GM13976 (cell line): ENCODE measurements at places on chromosomes 12 and 14.

- DNase-seq, result no peak
These were observed 20.5 kb downstream of the RAP1B start for GRCh38 chr12:68631227-68631626.

DNA sequence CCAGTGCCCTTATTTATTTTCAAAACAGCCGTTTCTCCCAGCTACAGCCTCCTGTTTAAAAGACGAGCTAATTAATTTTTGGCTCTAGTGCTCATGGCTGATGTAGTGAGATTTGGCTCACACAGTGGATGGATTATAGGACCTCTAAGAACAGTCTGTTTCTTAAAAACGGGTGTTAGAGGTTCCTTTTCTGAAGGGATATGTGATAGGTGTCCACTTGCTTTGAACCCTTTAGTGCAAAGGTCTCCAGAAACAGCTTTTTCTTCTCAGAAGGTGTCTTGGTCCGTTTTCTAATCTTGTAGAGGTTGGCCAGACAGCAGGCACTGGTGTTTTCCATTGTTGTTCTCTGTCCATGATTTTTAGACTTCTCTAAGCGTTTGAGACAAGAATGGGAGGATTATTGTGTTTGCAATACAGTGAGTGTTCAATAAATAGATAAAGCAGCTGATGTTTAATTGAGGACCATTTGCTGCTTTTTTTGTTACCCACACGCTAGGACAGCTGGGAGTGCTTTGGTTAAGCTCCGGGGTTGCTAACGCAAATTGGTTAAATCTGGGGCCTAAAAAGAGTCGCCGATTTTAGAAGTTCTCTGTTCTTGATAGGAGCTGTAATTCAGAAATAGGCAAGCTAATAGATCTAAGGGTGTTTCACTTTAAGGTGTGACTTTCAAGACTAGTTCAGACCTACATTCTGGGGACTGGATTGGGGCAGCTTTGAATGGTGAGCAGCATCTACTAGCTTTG, 1.0 kb downstream of the BORCS5 start:
- peak; percentile 43 for DNase-seq

- no peak for DNase-seq
These were observed 5.1 kb downstream of the TMEM179 start for GRCh38 chr14:104599446-104599845.

- DNase-seq, result no peak
These were observed 465.7 kb downstream of the NOVA1 start for GRCh38 chr14:26132061-26132645.

- DNase-seq, result no peak
These were observed 1.2 kb downstream of the SPPL3 start for GRCh38 chr12:120902846-120903411.

- DNase-seq, result peak; percentile 11
These were observed 99.5 kb downstream of the CALM1 start for GRCh38 chr14:90496379-90496778.

DNA sequence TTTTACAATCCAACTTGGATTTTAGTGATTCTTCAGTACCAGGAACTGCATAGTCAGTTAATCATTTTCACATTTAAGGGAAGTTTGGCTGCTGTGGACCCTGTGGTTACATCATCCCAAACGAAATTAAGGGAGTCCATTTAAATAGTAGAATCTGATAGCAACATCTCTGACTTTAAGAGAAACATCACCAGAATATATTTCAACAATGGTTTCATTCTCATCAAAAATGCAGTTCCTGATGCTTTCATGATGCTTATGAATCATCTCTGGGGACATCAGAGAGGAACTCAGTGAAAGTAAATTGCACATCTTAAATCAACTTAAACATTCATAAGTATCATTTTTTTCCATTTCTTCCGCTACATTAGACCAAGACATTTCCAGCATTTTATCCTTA, 1170.7 kb downstream of the FSCB start:
- no peak for DNase-seq

DNA sequence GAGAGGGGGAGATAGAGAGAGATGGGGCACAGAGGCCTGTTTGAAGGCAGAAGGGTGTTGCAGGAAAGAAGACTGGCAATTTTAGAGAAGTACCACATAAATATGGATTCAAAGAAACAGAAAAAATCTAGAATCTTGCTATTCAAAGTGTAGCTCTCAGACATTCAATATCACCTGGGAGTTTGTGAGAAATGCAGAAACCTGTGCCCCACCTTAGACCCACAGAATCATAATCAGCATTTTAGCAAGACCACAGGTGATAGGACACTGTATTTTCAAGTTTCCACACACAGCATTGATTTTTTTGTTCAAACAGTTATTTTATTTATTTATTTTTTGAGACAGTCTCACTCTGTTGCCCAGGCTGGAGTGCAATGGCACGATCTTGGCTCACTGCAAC, 3.3 kb downstream of the NEDD8 start:
- DNase-seq, result no peak

DNA sequence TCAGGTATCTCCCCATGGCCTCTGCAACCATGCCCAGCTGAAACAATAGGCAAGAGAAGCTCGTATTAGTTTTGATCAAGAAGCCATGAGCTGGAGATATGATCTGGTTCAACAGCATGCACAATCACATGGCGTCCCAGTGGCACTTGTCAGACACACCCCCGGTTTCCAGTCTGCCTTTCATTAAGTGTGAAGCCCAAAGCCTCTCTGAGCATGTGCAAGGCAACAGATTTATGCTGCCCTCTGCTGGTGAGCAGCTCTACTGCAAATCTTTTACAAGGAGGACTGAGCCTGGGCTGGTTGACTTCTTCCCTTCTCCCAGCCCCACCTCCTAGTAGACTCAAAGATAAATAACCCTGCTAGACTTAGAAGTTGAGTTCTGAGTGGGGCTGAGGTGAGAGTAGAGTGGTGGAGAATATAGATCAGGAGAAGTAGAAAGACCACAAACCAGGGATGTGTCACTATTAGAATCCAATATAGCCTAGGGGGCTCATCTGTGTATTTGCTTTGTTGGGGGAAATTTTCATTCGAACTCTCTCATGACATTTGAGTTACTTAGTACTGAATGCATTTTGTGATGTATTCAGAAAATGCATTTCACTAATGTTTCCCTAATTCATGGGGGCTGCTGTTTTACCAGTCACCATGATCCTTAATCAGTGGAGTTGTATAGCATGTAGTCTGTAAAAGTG, 53.7 kb upstream of the MBIP start:
- DNase-seq, result peak; percentile 45

- no peak for DNase-seq
These were observed 5.1 kb downstream of the EVL start for GRCh38 chr14:100070310-100070709.
